Body of pancreas (tissue), 4 donors: ENCODE measurements at places on chromosomes 2 and 18. TPM values are rescaled to one million over a fixed set of nuclear protein-coding genes. Genes with fewer than 3 reads are reported as not detected.

Gene C2orf72
- total RNA-seq = 52.1 TPM

Gene GATA6
- total RNA-seq = 41.8 TPM

Gene TIA1
- 130 TPM for total RNA-seq

Gene DNAH7
- 11.2 TPM for total RNA-seq

Gene GALR1
- under 0.01 TPM for total RNA-seq
